Glomerular endothelial cell (primary cell): ENCODE measurements at places on chromosomes 1 and 21.
A peak's percentile ranks its signal among the peaks of the same experiment; 100 is the strongest.

DNA sequence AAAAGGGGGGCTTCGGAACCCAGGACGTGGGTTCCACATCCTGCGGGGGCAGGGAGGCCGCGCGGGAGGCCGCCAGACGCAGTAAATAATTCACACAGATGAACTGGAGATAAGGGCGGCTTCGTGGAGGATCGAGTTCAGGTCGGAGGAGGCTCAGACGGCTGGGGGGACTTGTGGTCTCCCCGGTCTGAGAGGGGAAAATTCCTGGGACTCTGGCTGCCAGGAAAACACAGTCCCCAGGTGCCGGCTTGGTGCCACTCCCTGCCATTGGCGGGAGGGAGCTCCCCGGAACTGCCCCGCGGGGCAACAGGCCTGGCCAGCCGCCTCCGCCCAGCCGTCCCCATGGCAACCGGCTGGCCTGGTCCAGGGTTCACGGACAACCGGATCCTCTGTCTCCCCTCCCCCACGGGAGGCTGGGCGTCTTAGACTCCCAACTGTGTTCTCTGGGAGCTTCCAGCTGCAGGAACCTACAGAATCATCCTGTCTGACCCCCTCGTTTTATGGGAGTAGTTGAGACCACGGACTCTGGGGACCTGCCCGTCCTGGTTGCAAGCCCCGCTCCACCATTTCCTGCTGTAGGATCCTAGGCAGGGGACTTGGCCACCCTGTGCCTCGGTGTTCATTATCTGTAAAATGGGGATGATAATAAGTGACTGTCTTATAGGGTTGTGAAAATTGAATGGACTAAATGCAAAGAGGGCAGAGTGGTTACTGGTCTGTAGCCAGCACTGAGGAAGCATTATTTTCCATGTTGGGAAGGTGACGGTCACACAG lies 9.6 kb downstream of the CAMK2N1 start:
- DNase-seq, result no peak

DNA sequence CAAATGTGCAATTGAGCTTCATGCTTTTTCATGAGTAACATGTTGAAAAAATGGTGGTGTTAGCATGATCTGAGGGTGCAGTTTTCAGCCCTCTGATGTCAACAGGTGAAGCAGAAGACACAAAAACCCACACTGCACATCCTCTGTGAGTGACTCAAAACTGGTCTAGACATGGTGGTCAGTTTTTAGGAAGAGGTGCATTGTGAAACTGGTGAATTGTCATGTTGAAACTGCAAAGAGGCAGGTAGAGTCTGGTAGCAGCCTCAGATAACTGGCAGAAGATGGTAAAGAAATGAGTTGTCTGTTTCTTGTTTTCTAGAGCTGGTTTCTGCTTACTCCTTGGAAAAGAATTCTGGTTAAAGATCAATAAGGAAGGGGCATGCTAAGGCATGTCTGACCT lies 97.3 kb upstream of the HMCN1 start:
- DNase-seq, result no peak

- DNase-seq, result no peak
Observed at GRCh38 chr1:3350506-3351261, 103.8 kb upstream of the ARHGEF16 start.

DNA sequence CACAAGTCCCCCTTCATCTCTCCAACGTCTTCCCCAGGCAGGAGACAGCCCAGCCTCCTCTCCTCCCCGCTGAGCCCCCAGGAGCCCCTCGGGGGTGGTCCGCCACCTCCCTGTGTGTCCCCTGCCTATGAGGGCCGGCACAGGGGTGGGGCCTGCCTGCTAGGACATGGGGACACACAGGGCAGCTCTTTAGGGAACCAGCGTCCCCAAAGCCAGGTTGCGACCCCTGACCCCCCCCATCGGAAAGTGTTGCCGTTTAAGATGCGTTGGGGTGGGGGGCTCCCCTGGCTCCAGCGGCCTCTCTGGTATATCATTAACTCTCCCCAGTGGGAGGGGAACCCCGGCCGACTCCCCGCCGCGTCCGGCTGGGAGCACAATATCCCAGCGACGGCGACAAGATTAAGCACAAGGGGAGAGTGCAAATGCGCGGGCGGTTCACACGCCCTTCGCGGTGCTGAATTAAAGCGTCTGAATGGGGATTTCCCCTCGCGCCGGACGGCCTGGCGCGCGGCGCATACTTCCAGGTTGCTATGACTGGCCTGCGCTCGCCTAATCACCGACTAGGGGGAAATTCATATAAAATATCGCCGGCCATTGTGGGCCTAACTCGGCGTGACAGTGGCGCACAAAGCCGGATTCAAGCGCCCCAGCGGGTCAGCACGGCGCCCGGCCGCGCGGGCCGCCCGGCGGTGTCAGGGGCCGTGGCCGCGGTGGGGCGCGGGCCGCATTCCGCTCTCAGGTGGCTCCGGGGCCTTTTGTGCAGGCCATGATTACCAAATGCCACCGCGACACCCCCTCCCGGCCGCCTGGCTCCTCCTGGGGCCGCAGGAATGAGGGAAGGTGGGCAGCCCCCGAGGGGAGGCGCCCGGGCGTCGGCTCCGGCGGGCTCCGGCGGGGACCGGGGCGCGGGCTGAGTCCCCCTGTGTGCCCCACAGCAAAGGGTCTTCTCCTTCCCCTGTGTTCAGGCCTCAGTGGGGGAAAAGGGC lies 30.9 kb downstream of the WNT3A start:
- no peak for DNase-seq

GRCh38 chr1:89523572-89524368 lies 859 bp upstream of the LRRC8B start:
- no peak for DNase-seq

GRCh38 chr1:92447033-92447681 lies 39.6 kb downstream of the GFI1 start:
- no peak for DNase-seq

DNA sequence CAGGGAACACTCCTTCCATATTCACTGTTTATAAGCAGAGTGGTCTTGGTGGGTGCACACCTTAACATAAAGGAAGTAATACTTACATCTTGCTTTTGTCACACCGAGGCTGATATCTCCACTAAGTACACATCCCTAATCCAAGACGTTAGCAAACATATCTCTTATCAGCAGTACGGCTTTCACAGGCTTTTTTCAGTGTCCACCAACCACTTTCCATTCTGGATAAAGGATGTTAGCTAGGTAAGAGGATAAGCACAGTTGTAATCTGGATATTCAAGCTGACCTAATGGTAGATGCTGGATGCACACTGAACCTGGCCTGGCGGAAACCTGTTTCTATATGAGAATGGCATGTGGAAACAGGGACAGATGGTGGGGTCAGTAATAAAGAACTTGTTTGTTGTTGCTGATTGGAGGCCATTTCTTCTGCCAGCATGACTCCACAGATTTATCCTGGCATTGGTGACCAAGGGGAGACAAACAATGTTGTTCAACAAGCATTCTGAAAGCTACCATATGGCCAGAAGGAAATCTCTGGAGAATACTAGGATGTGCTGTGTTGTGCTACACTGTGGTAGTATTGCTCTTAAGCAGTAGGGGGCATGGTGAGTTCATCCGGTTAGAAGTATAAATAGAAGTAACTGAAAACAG lies 416.4 kb downstream of the PTBP2 start:
- peak; percentile 55 for DNase-seq

DNA sequence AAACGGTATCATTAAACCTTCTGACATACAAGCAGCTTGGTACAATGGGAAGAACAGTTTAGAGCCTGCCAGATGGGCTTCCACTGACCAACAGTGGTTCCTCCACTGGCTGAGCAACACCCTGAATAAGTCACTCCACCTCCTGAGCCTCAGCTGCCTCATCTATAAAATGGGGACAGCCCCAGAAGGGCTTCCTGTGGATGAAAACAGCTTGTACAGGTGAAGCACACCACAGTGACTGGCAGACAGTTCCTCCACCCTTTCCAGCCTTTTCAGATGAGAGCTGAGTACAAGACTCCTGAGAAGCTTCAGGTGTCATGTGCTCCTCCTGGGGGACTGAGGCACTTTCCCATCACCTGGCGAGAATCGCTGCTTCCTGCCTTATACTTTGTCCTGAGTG lies 2.1 kb downstream of the CAPZB start:
- no peak for DNase-seq

DNA sequence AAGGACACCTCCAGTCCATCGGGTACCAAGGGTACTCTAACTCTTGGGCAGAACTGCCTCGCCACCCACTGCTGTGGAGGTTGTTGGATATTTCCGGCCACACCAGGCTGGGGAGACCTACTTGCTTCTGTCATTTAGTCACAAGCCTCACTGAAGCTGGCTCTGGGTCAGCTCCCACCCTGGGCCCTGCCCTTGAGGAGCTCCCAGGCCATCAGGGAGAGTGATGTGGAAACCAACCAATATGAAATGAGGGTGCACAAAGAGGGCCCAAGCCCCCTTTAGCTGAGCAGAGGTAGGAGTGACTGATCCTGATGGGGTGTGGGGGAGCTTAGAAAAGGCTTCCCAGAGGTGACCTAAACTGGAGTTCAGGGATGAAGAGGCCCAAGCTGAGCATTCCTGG lies 19.6 kb downstream of the PARS2 start:
- no peak for DNase-seq

- DNase-seq, result peak; percentile 16
Observed at GRCh38 chr1:212485913-212486618, 53.3 kb downstream of the NENF start.

DNA sequence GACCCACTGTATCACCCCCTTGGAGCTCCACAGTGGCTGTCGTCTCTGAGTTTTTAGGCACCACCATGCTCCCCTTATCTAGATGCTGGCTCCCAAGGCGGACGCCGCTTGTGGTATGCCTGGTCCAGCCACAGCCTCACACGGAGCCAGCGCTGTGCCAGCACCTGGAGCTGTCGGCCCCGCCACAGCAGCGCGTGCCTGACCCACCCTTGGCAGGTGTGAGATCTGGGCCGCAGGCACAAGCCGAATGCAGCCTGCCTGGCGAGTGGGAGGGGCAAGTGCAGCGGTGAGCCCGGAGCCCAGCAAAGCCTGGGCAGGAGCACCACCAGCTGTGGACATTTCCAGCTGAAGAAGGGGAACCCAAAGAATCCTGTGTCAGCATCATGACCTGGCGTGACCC lies 91.9 kb upstream of the BACE2 start:
- no peak for DNase-seq

GRCh38 chr1:180431683-180432082 lies 70.7 kb downstream of the ACBD6 start:
- DNase-seq, result no peak

DNA sequence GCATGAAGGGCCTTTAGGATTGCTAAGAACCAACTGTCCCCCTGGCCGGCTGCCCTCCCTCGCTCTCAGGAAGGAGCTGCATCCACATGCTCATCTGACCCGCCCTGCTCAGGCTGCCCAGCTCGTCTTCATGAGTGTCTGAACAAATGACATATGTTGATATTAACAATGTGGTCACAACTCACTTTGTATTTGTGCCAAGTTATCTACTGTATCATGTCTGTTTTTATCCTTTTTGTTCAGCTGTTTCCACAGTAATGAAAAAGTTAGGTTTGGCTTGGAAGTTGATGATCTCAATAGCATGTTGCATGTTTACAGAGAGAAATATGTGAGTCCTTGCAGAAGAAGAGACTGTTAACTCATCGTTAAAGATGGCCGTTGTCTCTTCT lies 75.1 kb downstream of the PHTF1 start:
- DNase-seq, result no peak

GRCh38 chr1:204348722-204349121 lies 11.0 kb downstream of the PLEKHA6 start:
- DNase-seq, result no peak

DNA sequence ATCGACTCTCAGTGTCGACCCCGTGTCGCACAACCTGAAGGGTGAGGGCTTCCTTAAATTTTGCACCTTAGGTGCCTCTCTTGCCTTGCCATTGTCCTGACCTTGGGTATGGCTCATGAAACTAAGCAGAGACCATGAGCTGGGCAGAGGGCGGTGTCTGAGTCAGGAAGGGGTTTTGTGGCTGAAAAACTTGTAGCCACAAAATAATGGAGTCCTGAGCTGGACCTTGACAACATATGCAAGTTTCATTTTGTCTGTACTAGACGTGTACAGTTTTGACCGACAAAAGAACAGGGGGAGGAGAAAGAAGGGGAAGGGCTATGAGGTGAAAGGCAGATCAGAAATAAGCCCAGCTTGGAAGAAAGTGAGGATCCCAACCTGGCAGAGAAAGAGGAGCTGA lies 8.3 kb upstream of the RUNX1 start:
- no peak for DNase-seq

DNA sequence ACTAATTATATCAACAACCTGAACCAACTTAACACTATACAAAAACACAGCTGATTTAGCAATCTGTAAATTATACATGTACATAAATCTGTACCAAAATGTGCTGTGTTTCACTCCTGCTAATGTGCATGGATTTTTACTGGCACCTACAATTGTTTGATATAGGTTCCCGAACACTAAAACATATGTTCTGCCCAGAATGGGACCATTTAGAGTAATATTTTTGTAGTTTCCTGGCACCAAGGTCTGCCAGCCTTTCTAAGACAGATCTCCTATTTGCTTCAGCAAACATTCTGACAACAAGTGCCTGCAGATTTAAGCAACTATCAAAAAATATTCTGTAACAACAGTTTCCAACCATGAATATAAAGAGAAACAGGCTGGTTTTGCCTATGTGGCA lies 4.2 kb downstream of the KCNH1 start:
- no peak for DNase-seq
